ENCODE measurements at places on chromosomes 16 and 17. TPM values are rescaled to one million over a fixed set of nuclear protein-coding genes. Genes with fewer than 3 reads are reported as not detected.

BEAN1 gene
- polyA plus RNA-seq: not detected

KRTAP9-8 gene
- not detected for polyA plus RNA-seq

SPATA32 gene
- polyA plus RNA-seq: not detected

CES2 gene
- 254 TPM for polyA plus RNA-seq

KRT24 gene
- not detected for polyA plus RNA-seq

COL1A1 gene
- polyA plus RNA-seq: 320 TPM

MEFV gene
- not detected for polyA plus RNA-seq

PRSS27 gene
- polyA plus RNA-seq: not detected

TNK1 gene
- 11.9 TPM for polyA plus RNA-seq

SLX1A gene
- polyA plus RNA-seq: 82.8 TPM

SEZ6L2 gene
- polyA plus RNA-seq: 0.67 TPM

HNF1B gene
- polyA plus RNA-seq: 29.2 TPM

DNASE1L2 gene
- 3.8 TPM for polyA plus RNA-seq

MAPT gene
- polyA plus RNA-seq: 0.54 TPM

SLC6A2 gene
- polyA plus RNA-seq: not detected

RAB11FIP4 gene
- polyA plus RNA-seq: 22.1 TPM

ZNF688 gene
- polyA plus RNA-seq: 46.7 TPM

REXO5 gene
- 9.6 TPM for polyA plus RNA-seq

IKZF3 gene
- 1.6 TPM for polyA plus RNA-seq

CDRT15L2 gene
- polyA plus RNA-seq: not detected

CCDC137 gene
- polyA plus RNA-seq: 18.1 TPM

SNX20 gene
- 0.22 TPM for polyA plus RNA-seq

AATK gene
- polyA plus RNA-seq: 93.4 TPM

ALOXE3 gene
- polyA plus RNA-seq: 1.6 TPM

CSH2 gene
- polyA plus RNA-seq: 0.32 TPM

ZNRF1 gene
- 9.1 TPM for polyA plus RNA-seq

DPEP2 gene
- 1.4 TPM for polyA plus RNA-seq

TEKT3 gene
- polyA plus RNA-seq: not detected

TBC1D3G gene
- polyA plus RNA-seq: 17.7 TPM

FBXL16 gene
- polyA plus RNA-seq: 0.81 TPM

GPS1 gene
- polyA plus RNA-seq: 161 TPM

SPATA22 gene
- polyA plus RNA-seq: not detected

MT1A gene
- polyA plus RNA-seq: 1.3 TPM

ASB16 gene
- polyA plus RNA-seq: 0.15 TPM

ITGAL gene
- 1.1 TPM for polyA plus RNA-seq

HSPB9 gene
- polyA plus RNA-seq: not detected

SGCA gene
- 5.0 TPM for polyA plus RNA-seq

KRT26 gene
- not detected for polyA plus RNA-seq

KRTAP9-2 gene
- polyA plus RNA-seq: not detected

All from small intestine (tissue), 16 donors.